Naive thymus-derived CD8-positive, alpha-beta T cell (primary cell): ENCODE measurements at places on chromosomes 7 and 10.
A peak's percentile ranks its signal among the peaks of the same experiment; 100 is the strongest.

DNA sequence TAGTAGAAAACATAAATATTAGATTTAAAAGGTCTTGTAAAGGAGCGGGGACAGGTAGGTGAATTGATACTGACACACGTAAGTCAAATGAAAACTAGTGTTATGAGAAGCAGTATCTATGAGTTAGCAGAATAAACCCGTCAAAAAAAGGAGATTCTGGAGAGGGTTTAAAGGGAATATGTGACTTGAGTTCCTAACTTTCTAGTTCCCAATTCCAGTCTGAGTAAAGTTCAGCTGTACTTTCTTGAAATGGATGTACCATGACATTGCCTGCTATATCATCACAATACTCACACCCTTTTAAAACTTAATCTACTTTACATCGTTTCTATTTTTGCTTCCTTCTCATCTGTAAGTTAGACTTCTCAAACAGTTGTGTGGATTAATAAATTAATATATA, 122.2 kb downstream of the NRBF2 start:
- peaks cover 83% of the 10 kb centered on the region for H3K4me1 ChIP-seq
- H3K27me3 ChIP-seq, result no peaks in the 10 kb centered on the region
- no peak for DNase-seq
- peak overlapping the region; percentile 30 for H3K27ac ChIP-seq
- H3K36me3 ChIP-seq, result peaks cover 38% of the 10 kb centered on the region
- H3K4me3 ChIP-seq, result peak overlapping the region; percentile 8

GRCh38 chr10:102644066-102644645, at the start of gene TRIM8:
Gene TRIM8, plus strand, starts transcription at chr10:102644479. Its CDS starts 139 bp downstream, at chr10:102644618.
- H3K36me3 ChIP-seq, result no peaks in the 10 kb centered on the region
- no peaks in the 10 kb centered on the region for H3K27me3 ChIP-seq
- peaks cover 36% of the 10 kb centered on the region for H3K4me1 ChIP-seq
- peak; percentile 26 for DNase-seq
- peak within 1 kb of the TSS; percentile 99 for H3K4me3 ChIP-seq
- H3K27ac ChIP-seq, result peak within 1 kb of the TSS; percentile 92

- no peaks in the 10 kb centered on the region for H3K36me3 ChIP-seq
- no peaks in the 10 kb centered on the region for H3K4me1 ChIP-seq
- DNase-seq, result no peak
These were observed 14.1 kb downstream of the TMEM72 start for GRCh38 chr10:44925224-44925623.

- no peak for DNase-seq
- H3K4me1 ChIP-seq, result peaks cover 30% of the 10 kb centered on the region
- no peak overlapping the region for H3K27ac ChIP-seq
- no peaks in the 10 kb centered on the region for H3K27me3 ChIP-seq
- no peaks in the 10 kb centered on the region for H3K36me3 ChIP-seq
- H3K4me3 ChIP-seq, result peak overlapping the region; percentile 56
These were observed 48.4 kb upstream of the GNA12 start for GRCh38 chr7:2892549-2892948.

GRCh38 chr10:118163217-118163616, 116.5 kb upstream of the RAB11FIP2 start:
- H3K36me3 ChIP-seq, result no peaks in the 10 kb centered on the region
- peaks cover 9% of the 10 kb centered on the region for H3K27me3 ChIP-seq
- no peak for DNase-seq
- H3K4me1 ChIP-seq, result no peaks in the 10 kb centered on the region
- H3K27ac ChIP-seq, result no peak overlapping the region
- no peak overlapping the region for H3K4me3 ChIP-seq

GRCh38 chr7:72465521-72465920, 53.4 kb upstream of the CALN1 start:
- no peak for DNase-seq
- peak overlapping the region; percentile 52 for H3K27ac ChIP-seq
- no peaks in the 10 kb centered on the region for H3K4me1 ChIP-seq
- H3K4me3 ChIP-seq, result no peak overlapping the region
- H3K36me3 ChIP-seq, result no peaks in the 10 kb centered on the region

- no peak overlapping the region for H3K27ac ChIP-seq
- H3K36me3 ChIP-seq, result peaks cover 9% of the 10 kb centered on the region
- H3K4me3 ChIP-seq, result no peak overlapping the region
- H3K27me3 ChIP-seq, result no peaks in the 10 kb centered on the region
- DNase-seq, result no peak
These were observed 119.6 kb downstream of the RGS10 start for GRCh38 chr10:119422682-119423509.

GRCh38 chr10:26157734-26158133, 58.8 kb upstream of the GAD2 start:
- H3K4me3 ChIP-seq, result no peak overlapping the region
- peaks cover 11% of the 10 kb centered on the region for H3K27me3 ChIP-seq
- H3K27ac ChIP-seq, result no peak overlapping the region

DNA sequence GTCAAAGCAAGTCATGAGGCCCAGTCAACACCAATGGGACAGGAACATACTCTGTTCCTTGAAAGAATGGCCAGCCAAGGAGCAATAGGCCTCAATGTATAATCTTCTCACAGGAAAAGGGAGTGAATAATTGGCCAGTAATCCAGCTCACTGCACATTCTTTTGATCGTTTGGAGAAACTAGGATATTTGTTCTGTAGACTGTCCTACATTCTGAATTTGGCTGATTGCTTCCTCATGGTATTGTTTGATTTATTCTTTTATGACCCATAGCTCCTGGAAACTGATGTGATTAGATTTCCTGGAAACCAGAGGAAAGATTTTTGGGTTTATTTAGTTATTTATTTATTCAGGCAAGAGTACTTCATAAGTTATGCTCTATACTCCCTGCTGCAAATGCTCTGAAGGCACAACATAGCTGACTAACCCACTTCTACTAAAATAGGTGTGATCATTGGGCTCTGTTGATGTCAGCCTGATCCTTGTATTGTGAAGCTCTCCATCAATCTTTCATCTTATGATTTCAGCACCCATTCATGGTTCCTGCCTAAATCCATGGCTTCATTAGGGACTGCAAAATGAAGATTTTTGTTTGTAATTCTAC, 745.2 kb downstream of the SUGCT start:
- no peak overlapping the region for H3K4me3 ChIP-seq
- no peaks in the 10 kb centered on the region for H3K27me3 ChIP-seq
- no peak overlapping the region for H3K27ac ChIP-seq
- no peaks in the 10 kb centered on the region for H3K36me3 ChIP-seq
- no peak for DNase-seq

GRCh38 chr7:22364900-22365299, 7.9 kb upstream of the RAPGEF5 start:
- no peaks in the 10 kb centered on the region for H3K36me3 ChIP-seq
- DNase-seq, result no peak
- no peak overlapping the region for H3K4me3 ChIP-seq
- no peaks in the 10 kb centered on the region for H3K27me3 ChIP-seq
- no peak overlapping the region for H3K27ac ChIP-seq

DNA sequence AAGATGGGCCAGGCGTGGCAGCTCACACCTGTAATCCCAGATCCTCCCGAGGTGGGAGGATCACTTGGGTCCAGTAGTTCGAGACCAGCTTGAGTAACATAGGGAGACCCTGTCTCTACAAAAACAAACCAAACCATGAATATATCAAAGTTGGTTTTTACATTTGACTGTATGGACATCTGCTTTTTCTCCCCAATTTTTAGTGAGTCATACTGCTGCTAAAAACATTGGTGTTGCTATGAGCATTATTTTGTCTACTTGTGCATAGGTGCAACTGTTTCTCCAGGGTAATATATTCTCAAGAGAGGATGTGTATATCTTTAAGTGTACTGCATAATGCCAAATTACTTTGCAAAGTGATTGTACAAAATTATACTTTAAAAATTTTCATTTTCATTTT, 769 bp upstream of the TMEM248 start:
- no peaks in the 10 kb centered on the region for H3K27me3 ChIP-seq
- H3K4me3 ChIP-seq, result no peak overlapping the region
- H3K4me1 ChIP-seq, result peaks cover 42% of the 10 kb centered on the region
- H3K27ac ChIP-seq, result no peak overlapping the region
- H3K36me3 ChIP-seq, result peaks cover 3% of the 10 kb centered on the region

DNA sequence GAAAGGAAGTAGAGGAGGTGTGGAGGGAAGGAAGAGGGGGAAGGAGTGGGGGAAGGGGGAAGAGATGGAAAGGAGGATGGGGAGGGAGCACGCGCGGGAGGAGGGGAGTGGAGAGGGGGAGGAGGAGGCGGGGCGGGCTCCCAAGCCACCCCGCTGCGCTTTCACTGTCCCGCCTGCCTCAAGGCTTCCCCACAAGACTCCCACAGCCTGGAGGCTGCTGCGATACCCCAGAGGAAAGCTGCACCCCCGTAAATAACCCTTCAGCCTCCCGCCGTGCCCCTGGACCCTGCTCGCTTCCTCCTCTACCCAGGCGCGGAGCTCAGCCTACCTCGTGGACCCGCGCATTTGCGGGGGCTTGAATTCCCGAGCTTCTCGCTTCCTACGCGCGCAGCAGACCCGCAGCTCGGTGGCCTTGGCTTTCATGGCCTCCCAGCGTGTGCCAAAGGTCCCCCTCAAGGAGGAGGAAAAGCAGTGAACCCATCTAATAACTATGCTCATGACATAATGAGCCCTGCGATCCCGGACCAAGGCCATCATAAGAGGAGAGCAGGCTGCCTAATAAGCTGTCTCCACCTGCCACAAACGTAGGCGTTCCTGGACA, at the start of gene C10orf67:
Gene C10orf67, minus strand, starts transcription at position 557 of the 601 bp plus-strand sequence. Its CDS starts 23 bp downstream, at position 534.
- H3K36me3 ChIP-seq, result no peaks in the 10 kb centered on the region
- H3K4me1 ChIP-seq, result peaks cover 29% of the 10 kb centered on the region
- peak; percentile 32 for DNase-seq
- peak within 1 kb of the TSS; percentile 82 for H3K4me3 ChIP-seq
- H3K27me3 ChIP-seq, result peaks cover 4% of the 10 kb centered on the region
- peak within 1 kb of the TSS; percentile 78 for H3K27ac ChIP-seq

GRCh38 chr7:142938611-142939010, 673 bp upstream of the LLCFC1 start:
- H3K27ac ChIP-seq, result no peak overlapping the region
- peaks cover under 1% of the 10 kb centered on the region for H3K4me1 ChIP-seq
- H3K27me3 ChIP-seq, result peaks cover 13% of the 10 kb centered on the region
- no peak for DNase-seq
- H3K36me3 ChIP-seq, result no peaks in the 10 kb centered on the region

- peaks cover 26% of the 10 kb centered on the region for H3K27me3 ChIP-seq
- H3K4me3 ChIP-seq, result no peak overlapping the region
- peaks cover 5% of the 10 kb centered on the region for H3K4me1 ChIP-seq
- no peak overlapping the region for H3K27ac ChIP-seq
- no peaks in the 10 kb centered on the region for H3K36me3 ChIP-seq
- DNase-seq, result no peak
These were observed 922 bp downstream of the CXCL12 start for GRCh38 chr10:44383749-44384600.

- DNase-seq, result no peak
- no peaks in the 10 kb centered on the region for H3K36me3 ChIP-seq
- no peak overlapping the region for H3K4me3 ChIP-seq
- H3K27ac ChIP-seq, result no peak overlapping the region
- H3K27me3 ChIP-seq, result no peaks in the 10 kb centered on the region
- H3K4me1 ChIP-seq, result no peaks in the 10 kb centered on the region
These were observed 29.8 kb downstream of the CALCR start for GRCh38 chr7:93544691-93545090.

DNA sequence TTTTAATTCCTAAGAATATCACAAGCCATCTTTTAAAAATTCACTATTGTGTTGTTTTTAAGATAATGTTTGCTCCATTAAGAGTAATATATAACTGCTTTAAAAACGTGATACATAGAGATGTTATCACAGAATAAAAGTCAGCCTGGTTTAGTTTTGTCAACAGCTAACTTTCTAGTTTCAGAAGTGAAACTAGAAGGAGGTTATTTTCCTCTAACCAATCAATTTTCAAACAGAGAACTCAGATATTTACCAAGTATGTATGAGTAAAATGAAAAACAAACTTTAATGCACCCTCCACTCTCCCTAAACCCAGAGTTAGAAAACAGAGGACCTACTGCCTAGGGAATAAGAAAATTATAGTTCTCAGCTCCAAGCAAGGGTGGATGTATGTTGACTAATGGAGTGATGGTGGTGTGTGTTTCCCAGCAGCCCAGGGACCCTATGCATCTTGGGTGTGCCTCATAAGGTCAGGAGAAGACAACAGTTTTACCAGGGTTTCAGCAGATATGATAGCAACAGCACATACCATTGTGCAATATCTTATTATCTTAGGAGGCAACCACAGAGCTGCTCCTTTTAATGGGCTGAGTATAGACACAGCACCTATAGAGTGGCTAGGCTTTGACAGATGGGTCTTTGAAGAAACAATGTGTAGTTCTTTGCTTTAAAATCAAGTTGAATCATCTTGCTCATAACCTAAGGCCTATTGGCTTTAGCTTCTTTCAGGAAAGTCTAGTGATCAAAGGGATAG, 58.4 kb downstream of the PTPRZ1 start:
- no peak for DNase-seq
- no peaks in the 10 kb centered on the region for H3K4me1 ChIP-seq
- H3K4me3 ChIP-seq, result no peak overlapping the region
- H3K36me3 ChIP-seq, result no peaks in the 10 kb centered on the region
- H3K27ac ChIP-seq, result no peak overlapping the region

GRCh38 chr10:79185796-79186374, 117.1 kb downstream of the ZMIZ1 start:
- no peaks in the 10 kb centered on the region for H3K27me3 ChIP-seq
- no peak overlapping the region for H3K4me3 ChIP-seq

- H3K4me3 ChIP-seq, result no peak overlapping the region
- H3K27me3 ChIP-seq, result no peaks in the 10 kb centered on the region
- H3K27ac ChIP-seq, result no peak overlapping the region
- H3K4me1 ChIP-seq, result peaks cover 44% of the 10 kb centered on the region
- peaks cover 16% of the 10 kb centered on the region for H3K36me3 ChIP-seq
These were observed 3.7 kb downstream of the NAMPT start for GRCh38 chr7:106281127-106281526.

- H3K27me3 ChIP-seq, result no peaks in the 10 kb centered on the region
- peaks cover 4% of the 10 kb centered on the region for H3K36me3 ChIP-seq
- H3K4me3 ChIP-seq, result no peak overlapping the region
- peaks cover 5% of the 10 kb centered on the region for H3K4me1 ChIP-seq
- no peak for DNase-seq
These were observed 65.1 kb upstream of the PIP4K2A start for GRCh38 chr10:22779331-22780019.

DNA sequence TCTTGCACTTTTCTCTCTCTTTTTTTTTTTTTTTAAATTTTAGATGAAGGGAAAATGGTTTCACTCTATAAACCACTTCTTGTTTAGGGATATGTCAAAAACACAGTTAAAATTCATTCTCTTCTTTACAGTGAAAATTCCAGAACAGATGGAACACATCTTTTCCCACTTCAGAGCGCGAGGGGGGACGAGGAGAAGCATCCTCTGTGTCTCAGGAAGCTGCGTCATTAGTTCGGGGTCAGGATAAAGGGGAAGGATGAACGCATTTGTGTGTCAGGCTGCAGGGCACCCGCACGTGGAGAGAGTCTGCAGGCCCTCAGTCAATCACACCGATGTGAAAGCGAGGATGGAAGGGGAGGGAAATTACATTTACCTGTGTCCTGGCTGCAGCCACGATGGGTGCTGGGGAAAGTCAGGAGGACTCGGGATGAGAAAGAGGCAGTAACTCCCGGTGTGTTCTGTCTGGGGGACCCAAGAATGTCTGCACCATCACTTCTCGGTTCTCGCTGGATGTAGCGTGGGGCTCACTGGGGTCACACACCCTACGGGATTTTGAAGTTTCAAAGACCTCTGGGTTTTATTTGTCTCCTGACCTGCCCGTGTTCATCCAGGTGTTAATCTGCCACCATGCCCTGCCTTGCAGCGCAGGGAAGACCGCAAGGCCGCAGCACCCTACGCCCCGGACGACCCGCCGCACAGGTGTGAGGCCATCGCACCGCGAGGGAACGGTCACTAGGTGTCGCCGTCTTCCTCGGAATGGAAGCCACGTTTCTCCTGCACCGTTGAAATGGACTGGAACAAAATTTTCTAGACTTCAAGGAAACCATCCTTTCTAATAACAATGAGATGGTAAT, 66.7 kb upstream of the PITRM1 start:
- peaks cover 31% of the 10 kb centered on the region for H3K27me3 ChIP-seq
- DNase-seq, result peak; percentile 60
- H3K27ac ChIP-seq, result no peak overlapping the region
- H3K4me3 ChIP-seq, result no peak overlapping the region
